ENCODE measurements at places on chromosomes 5 and 9.

GRCh38 chr5:19676895-19677294 lies 311.1 kb downstream of the CDH18 start:
- DNase-seq, result no peak

GRCh38 chr5:1245905-1246576 lies 20.9 kb downstream of the SLC6A18 start:
- DNase-seq, result no peak

- no peak for DNase-seq
These were observed 14.0 kb downstream of the STARD4 start for GRCh38 chr5:111498346-111498745.

- DNase-seq, result no peak
These were observed 162.8 kb downstream of the ERCC6L2 start for GRCh38 chr9:96038271-96038670.

DNA sequence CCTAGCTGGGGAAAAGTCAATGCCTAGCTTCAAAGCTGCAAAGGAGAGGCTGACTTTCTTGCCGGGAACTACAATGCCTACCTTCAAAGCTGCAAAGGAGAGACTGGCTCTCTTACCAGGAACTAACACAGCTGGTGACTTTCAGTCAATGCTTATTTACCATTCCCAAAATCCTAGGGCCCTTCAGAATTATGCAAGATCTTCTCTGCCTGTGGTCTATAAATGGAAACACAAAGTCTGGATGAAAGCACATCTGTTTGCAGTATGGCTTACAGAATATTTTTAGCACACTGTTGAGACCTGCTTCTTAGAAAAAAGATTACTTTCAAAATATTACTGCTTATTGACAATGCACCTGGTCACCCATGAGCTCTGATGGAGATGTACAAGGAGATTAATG lies 259.4 kb downstream of the PLK2 start:
- no peak for DNase-seq

DNA sequence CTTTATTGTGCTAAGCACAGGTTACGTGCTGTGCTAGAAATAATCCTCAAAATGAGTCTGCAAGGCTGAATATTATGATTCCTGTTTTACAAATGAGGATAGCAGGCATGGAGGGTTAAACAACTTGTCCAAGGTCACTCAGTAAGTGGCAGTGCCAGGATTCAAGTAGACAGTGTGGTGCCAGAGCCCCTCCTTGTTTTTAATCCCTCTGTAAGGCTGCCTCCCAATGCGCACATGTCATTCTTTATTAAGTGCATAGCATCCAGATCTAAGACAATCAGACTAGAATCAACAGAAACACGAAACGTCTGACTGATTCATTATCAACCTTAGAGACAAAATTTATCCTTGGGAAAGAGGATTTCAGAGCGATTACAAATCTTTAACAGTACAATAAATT lies 199.6 kb downstream of the SMARCA2 start:
- DNase-seq, result no peak

DNA sequence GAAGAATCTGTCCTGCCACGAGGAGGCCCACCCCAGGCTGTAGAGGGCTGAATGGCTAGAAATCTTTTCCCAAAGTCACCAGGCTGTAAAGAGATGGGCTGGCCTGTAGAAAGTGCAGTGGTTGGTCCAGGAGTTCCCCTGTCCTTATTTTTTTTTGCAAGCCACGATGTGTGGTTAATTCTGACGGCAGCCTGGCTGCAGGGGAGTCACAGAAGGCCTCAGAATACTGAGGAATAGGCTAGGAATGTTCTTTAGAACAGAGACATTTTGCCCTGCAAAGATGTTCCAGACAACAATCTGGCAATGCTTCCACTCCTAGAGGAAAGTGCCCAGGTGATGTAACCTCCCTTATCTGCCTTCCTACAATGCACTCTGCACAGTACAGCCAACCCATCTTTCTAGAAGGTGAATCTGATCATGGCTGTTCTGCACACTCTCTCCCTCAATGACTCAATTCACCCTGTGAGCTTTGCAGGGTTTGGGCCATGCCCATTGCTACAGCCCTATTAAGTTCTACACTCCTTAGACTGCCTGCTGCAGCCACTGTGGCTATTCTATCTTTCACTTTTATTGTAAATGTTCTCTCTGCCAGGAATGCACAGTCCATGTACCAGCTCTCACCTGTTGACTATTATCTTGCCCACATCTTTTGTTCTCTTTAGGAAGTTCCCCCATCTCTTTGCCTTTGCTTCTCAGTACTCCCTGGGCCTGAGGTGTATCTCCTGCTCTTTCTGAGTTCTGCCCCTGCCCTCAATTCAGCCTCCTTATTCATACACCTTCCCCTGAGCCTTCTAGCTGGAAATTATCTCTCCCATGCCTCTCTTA lies 377.8 kb upstream of the CLINT1 start:
- DNase-seq, result no peak

DNA sequence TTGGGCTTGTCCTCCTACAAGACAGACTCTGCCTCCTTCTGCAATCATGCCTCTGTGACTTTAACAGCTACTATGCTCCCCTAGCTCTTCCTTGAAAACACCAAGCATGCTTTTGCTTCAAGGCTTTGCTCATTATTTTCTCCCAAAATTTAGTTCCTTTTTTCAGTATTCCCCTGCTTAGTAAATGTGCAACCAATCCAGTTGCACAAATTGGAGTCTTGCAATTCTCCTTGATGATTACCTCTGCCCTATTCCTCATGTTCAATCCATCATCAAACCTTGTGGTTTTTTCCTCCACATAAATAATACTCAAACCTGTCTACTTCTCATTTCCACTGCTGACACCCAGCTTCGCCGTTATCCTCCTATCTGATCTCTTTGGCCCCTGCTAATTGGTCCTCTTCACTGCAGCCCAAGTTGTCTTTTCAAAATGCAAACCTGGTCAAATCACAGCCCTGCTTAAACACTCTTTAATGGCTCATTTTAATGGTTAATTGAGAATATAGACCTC lies 296.3 kb downstream of the CWC27 start:
- DNase-seq, result no peak

DNA sequence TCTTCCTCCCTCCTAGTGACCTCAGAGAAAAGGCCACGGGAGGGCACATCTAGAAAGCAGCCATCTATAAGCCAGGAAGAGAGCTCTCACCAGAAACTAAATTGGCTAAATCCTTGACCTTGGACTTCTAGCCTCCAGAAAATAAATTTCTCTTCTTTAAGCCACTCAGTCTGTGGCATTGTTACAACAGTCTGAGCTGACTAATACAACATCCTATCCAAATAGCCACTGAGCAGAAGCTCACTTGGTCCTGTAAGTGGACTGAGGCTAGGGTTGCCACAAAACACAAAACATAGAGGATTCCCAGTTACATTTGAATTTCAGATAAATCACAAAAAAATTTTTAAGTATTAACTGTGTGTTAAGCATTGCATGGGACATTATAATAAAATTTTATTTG lies 383.4 kb downstream of the MLLT3 start:
- no peak for DNase-seq

DNA sequence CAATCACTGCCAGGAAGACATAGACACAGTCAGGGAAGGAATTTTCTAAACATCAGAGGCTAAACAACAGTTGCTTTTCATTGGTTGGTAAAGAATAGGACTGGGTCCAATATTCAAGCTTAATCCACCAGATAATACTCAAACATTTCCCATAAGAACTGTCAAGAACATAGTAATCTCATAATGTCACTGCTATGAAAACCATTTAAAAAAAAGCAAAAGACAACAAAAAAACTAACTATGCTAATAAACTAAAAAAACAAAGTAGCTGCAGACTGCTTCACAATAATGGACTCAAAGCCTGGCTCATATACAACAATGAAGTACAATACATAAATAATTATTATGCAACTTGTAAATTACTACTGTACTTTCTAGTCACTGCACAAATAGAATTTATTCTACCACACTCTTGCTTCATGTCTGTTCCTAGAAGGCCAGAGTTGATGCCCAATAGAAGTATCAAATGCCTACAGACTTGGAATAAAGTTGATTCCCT lies 148.7 kb downstream of the MLLT3 start:
- no peak for DNase-seq

- DNase-seq, result no peak
These were observed 15.3 kb downstream of the PPARGC1B start for GRCh38 chr5:149745212-149745942.

GRCh38 chr5:32780508-32780919 lies 69.4 kb downstream of the NPR3 start:
- DNase-seq, result no peak

DNA sequence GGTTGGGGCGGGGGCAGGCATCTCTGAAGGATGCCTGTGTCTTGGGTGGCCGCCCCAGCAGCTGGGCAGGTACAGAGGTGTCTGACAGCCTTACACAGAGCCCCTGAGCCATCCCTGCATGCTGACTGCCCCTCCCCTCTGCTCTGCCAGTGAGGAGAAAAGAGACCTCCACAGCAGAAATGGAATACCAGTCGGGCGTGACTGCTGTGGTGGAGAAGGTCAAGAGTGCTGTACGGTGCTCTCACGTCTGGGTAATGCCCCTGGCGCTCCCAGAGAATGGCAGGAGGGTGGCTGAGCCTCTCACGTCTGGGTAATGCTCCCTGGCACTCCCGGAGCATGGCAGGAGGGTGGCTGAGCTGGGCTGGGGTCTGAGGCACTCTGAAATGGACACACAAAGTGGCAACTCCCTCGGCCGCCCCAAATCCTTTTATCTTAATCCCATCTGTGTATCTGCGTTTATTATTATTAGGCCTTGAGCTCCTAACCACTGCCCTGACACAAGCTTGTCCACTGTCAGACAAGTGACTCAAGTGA lies 2.5 kb upstream of the RABL6 start:
- no peak for DNase-seq

DNA sequence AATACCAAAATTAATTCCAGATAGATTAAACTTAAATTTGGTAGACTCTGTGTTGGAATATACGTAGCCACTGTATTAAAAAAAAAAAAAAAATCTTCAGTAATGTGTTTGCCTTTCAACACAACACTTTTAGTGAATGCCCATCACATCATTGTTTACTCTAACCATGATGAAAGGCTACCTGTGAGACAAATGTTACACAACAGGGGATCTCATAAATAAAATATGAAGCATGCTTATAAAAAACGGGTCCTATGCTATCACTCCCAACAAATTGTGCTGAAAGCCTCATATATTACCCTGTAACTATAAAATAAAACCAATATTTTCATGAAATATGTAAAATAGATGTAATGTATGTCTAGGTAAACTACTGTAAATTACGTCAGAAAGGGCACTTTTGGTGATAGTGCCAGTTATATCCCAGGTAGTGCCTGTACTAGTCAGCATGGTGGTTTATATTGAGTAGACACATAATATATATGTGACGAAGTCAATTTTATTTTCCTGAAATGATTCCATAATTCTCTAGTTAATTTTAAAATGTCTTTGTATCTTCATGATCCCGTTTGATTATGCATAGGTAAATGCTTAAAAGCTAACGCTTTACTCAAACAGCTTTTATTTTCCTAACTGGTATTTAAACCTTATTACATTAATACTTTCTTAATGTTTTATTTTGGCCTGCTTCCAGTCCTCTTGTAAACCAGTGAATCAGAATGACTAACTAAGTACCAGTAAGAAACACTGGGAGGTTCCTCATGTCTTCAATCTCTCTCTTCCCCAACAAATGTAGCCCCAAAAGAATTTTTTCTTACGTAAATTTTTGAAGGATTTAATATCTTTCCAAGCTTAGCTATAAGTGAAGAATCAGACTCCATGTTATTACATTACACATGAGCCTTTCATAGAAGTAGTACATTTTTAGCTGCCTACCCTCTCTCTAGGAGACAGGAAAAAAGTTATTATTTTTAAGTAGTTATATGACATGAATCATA lies 420.3 kb downstream of the GABRG2 start:
- no peak for DNase-seq

GRCh38 chr5:164358531-164359259 lies 853.3 kb downstream of the MAT2B start:
- no peak for DNase-seq

DNA sequence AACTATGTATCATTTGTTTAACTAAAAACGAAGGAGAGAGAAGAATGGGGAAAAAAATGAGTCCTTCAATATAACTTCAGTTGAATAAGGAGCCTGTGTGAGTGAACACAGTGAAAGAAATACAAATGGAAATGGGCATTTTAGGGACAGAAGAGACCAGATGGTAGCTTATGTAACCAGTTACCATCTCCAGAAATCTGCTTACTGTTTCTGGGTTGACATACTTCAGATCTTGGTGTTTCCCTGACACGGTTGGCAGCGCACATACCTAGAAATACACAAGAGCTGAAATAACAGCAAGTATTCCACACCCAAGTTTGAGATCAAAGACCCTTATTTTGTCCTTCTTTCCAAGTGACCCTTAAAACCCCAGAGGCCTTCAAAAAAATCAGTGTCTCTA lies 14.9 kb upstream of the GFRA3 start:
- no peak for DNase-seq
